ENCODE measurements at places on chromosomes 7 and 10.

- DNase-seq: peak; percentile 91
Observed at GRCh38 chr10:114623661-114624294, 34.3 kb downstream of the ABLIM1 start.

GRCh38 chr10:79123547-79123963 is 54.8 kb downstream of the ZMIZ1 start:
- DNase-seq: no peak

- DNase-seq: peak; percentile 6
Observed at GRCh38 chr7:68613405-68613804, 984.9 kb upstream of the AUTS2 start.

GRCh38 chr7:36961097-36961496 is 236.8 kb upstream of the AOAH start:
- no peak for DNase-seq

- no peak for DNase-seq
Observed at GRCh38 chr10:71646592-71647292, 72.8 kb downstream of the C10orf105 start.

GRCh38 chr7:155223503-155223902 is 74.2 kb upstream of the INSIG1 start:
- DNase-seq: no peak

- peak; percentile 86 for DNase-seq
Observed at GRCh38 chr10:116287906-116288501, 15.0 kb upstream of the GFRA1 start.

DNA sequence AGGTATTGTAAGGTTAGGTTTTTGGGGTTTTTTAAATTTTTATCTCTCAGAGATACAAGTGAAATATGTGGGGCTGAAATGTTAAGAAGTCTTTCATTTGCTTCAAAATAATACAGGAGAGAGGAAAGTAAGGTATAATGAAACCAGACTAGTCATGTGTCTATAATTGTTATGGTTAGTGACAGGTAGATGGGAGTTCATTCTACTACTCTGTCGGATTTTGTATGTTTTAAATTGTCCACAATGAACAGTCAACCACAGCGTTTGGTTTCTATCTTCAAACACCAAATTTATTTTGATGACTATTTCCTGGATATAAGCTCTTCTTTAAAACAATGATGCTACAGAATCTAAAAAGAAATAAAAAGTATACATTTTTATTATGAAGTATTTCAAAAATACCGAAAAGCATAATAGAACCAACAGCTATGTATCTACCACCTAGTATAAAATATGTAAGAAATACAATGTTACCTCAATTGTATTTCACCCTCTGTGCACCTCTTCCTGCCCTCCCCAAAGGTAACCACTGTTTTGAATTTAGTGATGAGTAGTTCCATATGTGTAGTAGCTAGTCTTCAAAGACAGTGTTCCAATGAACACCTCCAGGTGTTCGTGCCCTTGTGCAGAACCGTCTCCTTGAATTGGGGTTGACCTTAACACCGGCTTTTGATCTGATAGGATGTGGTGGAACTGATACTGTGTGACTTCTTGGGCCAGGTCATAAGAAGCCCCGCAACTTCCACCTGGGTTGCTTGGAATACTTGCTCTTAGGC is 74.8 kb upstream of the CDK1 start:
- no peak for DNase-seq

DNA sequence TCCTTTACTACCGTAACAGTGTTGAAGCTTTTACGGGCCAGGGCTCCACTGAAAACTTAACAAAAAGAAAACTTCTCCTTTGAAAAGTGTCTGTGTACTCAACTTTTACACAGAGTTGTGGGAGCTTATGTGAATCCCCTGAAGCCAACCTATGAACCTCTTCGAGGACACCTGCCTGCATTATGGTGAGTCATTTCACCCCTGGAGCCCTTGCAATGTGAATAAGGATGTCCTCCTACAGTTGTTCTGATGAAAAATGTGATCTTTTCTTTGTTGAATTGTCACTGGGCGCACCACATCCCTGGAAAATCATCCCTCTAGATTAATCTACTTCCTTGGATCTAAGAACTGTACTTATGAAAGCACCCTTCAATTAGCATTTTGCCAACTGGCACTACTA is 93.2 kb downstream of the SORCS1 start:
- no peak for DNase-seq

DNA sequence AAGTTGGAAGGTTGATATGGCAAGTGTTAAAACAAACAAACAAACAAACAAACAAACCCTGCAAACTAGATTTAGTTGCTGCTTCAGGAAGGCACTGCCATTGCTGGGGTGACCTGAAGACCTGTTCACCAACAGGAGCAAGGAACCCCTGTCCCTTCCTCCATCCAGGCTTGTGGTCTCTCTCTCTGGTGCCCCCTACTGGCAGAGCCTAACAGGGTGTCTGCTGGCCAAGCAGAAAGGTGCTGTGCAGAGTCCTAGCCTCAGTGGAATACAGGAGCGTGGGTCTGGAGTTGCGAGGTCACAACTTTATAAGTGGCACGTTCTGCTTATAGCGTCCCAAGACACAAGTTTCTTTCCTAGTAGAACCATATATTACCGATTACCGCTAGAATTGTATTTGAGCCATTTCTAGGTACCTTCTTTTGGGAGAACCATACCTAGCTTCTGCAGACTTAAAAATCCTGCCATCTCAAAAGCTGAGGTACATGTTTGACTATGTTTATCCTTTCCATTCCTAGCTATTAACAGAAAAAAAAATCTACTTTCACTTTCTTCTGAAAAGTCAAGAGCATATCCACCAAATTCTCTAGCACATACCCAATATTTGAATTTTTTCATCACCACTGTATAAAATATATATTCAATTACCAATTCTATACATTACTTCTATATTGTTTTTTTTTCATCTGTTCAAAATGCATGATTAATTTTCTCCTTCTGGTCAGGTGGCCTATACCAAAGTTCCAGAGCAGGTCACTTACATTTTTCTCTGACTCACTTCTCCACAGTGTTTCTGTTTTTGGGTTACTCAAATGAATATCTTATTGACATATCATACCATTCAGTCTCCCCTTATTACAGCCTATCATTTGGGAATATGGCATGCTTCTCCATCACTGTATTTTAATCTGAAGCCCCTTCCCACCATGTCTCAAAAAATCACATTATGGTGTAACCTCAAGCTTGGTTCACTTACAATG is 29.1 kb upstream of the CALD1 start:
- peak; percentile 66 for DNase-seq

- DNase-seq: no peak
Observed at GRCh38 chr10:15147594-15148392, 20.7 kb downstream of the NMT2 start.

- no peak for DNase-seq
Observed at GRCh38 chr7:34191771-34192479, 286.6 kb downstream of the BMPER start.

GRCh38 chr10:70726909-70727495 is 54.7 kb downstream of the ADAMTS14 start:
- DNase-seq: no peak

- DNase-seq: no peak
Observed at GRCh38 chr7:80127412-80128160, 7.0 kb upstream of the GNAI1 start.

DNA sequence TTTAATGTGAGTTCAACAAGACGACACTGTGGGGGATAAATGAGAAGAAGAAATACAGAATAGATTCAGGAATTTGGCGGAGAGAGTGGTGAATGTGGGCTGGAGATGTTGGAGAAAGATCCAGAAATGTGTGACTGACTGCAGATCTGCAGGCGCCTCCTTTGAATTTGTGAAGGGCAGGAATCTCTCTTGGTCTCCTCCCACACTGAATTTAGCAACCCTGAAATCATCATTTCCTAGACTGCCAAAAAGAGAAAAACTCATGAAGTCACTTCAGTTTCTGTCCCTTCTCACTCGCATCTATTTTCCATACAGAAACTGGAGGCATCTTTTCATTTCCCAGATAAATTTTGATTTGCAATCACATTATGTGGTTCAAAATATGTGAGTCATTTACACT is 128.7 kb downstream of the GNAI1 start:
- DNase-seq: no peak

DNA sequence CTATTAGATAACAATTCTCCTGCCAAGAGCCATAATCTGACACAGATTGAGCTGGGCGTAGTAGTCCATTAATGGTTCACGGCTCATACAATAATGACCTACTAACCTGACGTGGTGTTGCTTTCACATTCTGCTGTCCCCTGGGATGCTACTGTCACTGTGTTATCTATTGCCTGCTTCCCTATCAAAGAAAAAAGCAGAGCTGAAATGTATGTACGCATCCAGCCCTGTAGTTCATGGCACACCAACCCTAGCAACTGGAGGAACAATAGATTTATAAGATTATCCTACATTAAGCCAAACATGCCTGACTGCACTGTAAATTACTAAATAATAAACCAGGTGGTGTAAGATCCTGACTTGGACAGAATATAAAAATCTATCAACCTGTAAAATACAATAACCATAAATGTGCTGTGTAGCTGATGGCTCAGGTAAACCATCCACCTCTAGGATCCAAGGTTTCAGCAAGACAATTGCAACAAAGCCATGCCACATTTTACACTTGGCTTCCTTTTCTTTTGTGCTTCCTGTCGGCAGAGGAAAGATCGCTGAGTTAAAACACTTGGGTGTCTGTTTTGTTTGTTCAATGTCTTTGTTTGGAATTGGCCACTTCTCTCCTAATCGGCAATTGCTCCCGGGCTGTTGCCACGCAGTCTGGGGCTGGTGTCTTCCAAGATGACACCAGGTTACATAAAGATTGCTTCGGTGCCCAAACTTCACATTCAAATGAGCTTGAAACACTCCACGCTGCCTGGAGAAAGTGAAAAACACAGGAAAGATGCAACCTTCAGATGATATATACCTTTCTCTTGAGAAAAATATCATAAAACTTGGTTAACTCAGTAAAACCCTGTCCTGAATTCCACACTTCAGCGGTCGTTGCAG is 143.9 kb upstream of the MGMT start:
- DNase-seq: no peak

DNA sequence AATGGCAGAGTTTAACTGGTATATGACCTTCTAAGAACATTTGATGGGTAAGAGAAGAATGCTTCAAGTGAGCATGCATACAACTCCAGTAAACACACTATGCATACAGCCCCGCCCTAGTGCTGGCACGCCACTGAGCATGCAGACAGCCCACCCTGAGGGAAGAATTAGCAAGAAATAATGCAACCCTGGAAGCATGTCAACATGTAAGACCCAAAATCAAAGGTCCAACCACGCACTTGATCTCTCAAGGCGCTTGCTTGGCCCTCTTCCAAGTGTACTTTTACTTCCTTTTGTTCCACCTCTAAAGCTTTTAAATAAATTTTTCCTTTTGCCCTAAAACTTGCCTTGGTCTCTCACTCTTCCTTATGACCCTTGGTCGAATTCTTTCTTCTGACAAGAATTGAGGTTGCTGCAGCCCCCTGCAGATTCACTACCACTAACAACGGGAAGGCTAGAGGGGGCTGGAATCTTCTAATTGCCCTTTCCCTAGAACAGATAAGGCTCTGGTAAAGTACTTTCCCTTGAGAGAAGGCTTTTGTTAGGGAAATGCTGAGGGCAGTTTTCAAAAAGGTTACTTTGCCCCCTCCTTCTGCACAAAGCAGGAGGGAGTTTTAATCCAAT is 3.4 kb downstream of the FAM24B start:
- DNase-seq: no peak

DNA sequence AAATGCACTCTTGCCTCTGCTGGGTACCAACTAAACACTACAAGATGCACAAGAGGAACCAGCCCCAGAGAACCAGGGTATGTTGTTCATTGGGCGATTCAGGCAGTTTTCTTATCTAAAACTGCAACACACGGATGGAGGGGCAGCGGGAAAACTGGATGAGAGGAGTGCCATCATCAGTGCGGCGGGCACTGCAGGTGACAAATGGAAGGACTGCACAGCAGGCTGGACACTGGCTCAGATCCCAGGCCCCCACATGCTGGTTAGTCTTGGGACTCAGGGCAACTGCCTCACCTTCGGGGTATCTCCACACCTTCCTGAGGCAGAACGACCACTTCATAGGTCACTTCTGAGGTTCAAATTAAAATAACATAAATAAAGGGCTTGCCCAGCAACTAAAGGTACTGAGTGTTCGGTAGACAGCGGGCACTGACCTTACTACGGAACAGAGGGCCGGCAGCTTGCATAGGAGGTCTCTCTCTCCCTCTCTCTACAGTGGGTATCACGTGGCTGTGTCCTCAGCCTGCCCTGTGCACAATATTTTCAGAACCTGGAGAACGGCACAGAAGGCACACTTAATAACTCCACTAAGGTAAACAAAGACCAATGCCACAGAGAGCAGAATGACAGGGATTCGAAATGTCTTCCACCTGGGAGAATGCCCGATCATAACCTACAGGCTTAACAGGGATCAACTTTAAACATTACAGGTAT is 72.1 kb downstream of the GRB10 start:
- no peak for DNase-seq

DNA sequence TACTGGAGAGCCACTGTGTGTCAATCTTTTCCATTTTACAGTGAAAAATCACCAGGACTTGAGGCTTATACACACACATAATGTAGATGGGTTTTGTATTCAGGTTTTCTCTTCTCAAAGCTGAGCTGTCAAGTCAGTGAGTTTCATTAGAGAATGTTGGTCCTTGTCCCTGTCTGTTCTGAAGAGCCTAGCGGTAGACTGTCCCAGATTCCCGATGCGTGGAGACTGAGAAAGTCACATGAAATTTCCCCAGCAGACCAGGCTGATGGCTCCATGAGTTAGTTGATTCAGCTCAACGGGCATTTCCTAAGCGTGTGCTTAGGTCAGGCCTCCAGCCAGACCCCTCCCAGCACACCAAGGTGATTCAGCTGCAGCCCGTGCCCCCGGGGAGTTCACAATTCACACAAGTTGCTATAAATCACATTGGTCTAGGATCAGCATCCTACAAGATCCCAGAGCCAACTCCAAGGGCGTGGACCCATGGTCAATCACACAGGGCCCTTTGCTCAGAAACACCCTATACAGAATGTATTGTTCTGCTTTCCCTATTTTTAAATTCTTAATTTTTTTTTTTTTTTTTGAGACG is 17.2 kb downstream of the CHST15 start:
- no peak for DNase-seq

GRCh38 chr10:27948186-27948585 is 50.7 kb downstream of the ODAD2 start:
- peak; percentile 50 for DNase-seq

- DNase-seq: no peak
Observed at GRCh38 chr10:30417301-30417700, 16.7 kb upstream of the MAP3K8 start.

DNA sequence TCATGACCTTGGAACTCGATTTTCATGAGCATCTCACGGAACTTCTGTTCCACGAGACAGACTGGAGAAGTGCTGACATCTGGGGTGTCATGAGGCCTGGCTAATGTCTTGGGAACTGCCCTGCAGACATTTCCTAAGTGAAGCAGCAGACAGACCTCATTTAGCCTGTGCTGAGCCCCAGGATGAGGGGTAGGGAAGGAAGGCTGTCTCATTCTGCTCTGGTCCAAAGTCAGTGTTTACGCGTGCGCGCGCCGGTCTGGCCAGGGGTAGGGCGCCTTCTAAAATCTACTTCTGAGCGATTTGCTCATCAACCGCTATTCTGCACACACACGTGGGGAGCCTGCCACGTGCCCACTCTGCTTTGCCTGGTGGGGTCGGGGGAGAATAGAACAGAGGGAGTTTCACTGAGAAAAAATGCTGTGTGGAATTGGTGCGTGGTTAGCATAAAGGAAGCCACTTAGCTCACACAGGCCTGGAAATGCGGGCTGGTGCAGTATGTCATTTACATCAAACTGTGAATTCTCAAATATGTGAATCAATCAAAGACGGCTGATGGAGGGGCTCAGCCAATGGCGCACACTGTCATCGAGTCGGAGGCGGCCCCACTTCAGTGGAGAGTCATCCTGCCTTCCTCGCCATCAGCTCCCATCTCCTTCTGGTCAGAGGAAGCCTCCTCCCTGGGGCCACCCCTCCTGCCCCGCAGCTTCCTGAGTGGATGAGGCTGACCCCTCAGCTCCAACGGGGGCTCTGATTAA is 335.1 kb downstream of the ADARB2 start:
- DNase-seq: no peak

All from adipocyte (in vitro differentiated cells).